Upper lobe of left lung (tissue), 6 donors: ENCODE measurements at places on chromosomes 1 and 21.
A peak's percentile ranks its signal among the peaks of the same experiment; 100 is the strongest.

DNA sequence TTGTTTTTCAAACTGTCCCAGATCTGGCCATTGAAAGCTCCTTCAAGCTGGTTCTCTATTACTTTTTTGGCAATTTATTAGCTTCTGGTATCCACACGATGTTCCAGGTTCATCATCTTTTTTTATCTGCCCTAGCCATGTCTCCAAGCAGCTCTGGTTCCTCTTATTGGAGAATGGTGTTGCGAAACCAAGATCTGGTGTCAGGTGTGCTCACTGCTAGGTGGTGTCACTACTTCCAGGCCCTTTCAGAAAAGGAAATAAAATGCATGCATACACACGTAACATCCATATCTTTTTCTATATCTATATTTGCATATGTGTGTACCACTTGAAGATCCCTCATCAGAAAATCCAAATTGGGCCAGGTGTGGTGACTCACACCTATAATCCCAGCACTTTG, 53.3 kb downstream of the GATAD2B start:
- no peak for DNase-seq

GRCh38 chr1:22756125-22756735, 45.6 kb downstream of the EPHB2 start:
- peak; percentile 68 for DNase-seq

DNA sequence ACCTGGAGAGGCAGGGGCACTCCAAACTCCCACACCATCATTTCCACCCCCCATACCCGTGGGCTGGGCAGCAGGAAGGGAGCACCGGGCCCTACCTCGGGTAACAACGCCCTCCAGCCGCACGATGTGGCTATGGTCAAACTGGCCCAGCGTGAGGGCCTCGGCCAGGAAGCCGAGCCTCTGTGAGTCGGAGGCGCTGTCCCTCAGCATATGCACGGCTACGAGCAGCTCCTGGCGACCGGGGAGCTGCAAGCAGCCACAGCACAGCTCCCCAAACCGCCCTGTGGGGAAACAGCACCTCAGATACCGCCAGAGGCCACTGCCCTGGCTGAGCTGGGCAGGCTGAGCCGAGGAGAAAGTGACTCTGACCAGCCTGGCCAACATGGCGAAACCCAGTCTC, 29.2 kb downstream of the CDCA8 start:
- peak; percentile 55 for DNase-seq

DNA sequence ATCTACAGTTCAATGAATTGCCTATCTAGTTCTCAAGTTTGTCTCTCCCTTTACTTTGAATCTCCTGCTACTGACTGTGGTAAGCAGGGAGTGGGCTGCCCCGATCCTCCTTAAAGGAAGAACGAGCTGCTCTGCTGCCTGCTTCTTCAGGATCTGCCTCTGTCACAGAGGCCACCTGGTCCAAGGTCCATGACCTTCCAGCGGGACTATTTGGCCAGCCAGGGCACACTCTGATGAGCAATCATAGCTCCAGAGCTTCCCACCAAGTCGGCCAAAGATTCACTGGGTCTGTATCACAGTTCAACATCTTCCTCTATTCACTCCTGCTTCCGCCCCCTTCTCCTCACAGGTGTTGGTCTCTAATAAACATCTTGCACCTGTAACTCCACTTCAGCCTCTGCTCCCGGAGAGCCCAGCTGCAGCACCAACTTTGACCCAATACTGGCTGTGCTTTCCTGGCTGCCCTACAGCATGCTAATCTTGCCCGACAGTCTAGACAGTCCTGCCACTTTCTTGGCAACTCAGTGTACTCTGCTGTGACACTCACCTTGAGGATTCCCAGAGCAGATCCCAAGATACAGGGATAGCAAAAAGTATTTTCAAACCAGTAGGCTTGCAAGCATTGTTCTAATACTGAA, 16.9 kb upstream of the MAP10 start:
- DNase-seq = no peak

GRCh38 chr1:46488343-46489168, 1.1 kb upstream of the DMBX1 start:
- no peak for DNase-seq

DNA sequence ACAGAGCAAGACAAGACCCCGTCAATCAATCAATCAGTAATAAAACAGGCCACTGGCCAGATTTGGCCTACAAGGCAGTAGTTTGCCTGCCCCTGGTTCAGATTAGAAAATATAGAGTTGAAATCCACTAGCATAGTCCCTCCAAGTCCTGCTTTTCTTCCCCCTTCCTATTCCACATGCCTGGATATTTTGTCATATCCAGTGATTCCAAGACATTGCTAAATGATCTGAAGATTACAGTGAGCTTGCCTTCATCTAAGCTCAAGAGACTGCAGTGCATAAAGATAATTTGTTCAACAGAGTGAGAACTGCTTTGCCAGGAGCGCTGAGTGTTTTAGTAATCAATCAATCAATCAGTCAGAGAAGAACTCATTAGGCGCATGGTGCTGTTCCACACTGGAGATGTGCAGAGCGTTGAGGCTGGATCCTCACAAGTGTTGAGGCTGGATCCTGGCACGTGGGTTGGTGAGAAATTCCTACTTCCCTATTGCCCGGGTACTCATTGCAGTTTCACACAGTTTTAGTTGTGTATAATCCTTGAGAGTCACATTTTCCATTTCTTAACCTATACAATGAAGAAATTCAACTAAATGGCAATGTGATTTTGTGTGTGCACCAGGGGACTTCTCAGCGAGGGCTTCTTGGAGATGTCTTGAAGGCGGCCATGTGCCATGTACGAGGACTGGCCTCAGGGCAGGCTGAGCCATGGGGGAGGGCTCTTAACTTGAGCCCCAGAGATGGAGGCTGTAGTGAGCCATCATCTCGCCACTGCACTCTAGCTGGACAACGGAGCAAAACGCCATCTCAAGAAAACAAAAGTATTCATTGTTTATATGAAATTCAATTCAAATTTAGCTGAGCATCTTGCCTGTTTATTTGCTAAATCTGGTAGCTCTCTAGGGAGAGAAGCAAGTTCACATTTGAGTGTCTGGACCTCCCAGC, 76.3 kb downstream of the TOMM20 start:
- DNase-seq = no peak

GRCh38 chr1:119506941-119507340, at the start of gene HSD3B1:
TSS of gene HSD3B1 (plus strand) at chr1:119507210. CDS start at chr1:119507477, 267 bp downstream.
- DNase-seq = no peak

DNA sequence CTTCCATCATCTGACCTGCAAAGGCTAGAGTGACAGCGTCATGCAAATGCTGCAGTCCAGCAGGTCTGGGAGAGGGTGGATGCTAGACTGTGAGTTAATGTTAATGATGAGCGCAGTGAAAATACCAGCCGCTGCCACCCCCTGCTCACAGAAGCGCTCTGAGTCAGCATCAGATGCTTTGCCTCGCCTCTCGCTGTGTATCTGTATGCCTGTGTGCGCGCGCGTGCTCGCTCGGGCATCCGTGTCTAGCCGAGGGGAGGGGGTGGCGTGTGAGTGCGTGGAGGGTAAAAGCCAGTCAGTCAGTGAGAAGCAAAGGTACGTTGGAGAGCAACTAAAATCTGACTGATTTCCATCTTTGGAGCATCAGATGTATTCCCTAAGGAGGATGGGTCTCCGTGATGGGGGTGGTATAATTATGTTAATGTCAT, 858.7 kb downstream of the USP25 start:
- DNase-seq = peak; percentile 55

GRCh38 chr21:45990741-45991605, 9.4 kb downstream of the COL6A1 start:
- peak; percentile 77 for DNase-seq

- no peak for DNase-seq
These were observed 14.2 kb downstream of the CAPN2 start for GRCh38 chr1:223726380-223727001.

GRCh38 chr1:3420218-3420951, 34.1 kb upstream of the ARHGEF16 start:
- peak; percentile 66 for DNase-seq

DNA sequence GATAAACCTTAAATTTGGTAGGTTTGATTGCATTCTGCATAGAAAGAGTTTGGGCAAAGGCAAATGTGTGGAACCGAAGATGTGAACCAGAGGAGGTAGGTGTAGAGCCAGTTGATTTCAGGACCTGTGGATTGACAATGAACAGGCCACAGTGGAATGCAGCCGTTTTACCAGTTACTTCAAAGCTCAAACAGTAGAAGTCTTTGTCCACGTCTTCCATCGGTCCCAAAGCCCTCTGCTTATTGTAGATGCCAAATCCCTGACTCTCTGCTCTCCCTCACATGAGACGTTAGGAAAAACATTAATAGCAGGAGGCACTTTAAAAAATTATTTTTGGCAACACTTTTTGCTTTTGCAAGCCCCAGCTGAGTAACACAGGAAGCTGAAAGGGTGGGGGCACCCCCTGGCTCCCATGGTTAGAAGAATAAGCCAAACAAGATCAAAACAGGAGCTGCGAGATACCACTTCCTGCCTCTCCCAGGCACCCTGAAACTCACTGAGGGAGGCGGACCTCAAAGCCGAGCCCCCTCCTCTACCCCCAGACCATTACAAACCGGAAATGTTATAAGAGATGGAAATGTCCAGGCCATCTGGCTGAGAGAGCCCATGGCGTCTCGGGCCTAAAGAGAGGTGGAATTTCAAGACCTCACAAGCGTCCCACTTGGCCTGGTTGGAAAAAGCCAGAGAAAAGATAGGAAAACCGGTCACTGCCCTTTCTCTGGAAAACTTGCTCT, 13.5 kb downstream of the TRAF3IP3 start:
- peak; percentile 77 for DNase-seq

- peak; percentile 35 for DNase-seq
These were observed 150.1 kb downstream of the CDC7 start for GRCh38 chr1:91650764-91651163.

DNA sequence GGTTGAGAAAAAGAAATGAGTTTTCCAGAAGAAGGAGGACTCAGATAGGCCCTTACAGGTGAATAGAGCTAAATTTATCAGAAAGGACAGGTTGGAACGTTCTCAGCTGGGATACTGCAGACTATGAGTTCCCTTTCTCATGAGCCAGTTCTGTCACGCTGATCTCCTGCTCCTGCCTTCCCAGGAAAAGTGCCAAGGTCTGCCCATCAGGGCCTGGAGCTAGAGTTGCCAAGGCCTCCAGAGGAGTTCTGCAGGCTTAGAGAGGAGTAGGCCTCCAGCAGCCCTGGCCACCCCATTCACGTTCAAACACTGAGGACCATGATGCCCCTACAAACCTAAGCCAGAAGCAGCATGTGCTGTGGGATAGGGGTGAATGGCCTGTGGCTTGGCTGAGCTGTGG, 126.8 kb upstream of the TNR start:
- no peak for DNase-seq

- DNase-seq = no peak
These were observed 47.4 kb downstream of the PTPRC start for GRCh38 chr1:198686069-198686728.

DNA sequence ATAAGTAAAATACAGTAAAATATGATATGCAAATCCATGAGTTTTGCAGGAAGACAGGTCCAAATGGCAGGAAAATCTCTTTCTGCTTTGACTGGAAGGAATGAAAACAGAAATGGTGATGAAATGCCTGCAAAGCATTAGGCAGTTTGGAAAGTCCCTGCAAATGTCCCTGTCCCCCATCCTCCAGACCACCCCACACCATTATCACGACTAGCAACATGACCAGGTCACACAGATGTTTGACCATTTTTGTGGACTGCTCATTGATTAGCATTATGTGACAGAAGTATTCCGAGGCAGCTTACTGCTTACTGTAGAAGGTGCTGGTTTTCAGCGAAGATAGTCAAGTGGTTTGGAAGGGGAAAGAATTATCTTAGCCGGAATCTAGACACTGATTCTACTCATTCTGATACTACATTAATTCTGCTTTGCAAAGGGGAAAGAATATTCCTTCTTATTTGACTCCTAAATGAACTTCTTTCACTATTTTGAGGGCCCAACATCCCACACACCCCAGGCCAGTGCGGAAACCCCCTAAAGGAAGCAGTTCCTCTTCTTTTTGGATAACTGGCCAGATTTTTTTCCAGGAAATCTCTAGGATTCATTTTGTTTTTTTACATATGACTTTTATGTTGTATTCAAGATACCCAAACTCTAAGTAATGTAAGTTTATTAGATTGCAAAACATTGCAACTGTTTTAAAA, 9.5 kb upstream of the CR2 start:
- DNase-seq = no peak

DNA sequence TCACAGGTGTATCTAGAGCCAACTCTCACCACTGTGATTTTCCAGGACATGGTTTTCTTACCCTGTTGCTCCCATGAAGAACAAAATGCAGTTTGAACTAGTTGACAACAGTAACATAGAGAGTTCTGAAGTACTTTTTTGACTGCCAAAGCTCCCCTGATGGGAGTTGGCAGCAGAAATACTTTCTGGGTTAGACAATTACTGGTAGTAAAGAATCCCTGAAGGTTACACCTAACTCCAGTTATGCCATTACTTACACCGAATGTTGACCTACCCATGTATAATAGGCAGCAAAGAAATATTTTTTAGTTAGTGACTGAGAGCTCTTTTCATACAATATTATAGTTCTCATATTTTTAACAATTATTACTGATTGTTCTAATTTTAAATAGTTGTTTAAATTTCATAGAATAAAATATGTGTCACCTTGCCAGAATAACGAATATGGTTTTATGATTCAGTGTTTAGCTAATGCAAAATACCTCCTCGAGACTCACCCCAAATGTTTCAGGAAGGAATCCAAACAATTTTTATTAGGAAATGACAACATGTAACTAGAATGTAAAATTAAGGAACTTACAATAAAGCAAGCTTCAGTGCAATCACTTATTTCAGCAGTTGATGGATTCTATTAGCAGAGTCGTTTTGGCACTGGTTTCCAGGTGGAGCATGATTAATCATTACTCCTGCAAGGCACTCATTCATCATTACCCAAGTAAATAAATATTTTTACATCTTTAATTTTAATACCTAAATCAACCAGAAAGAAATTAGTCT, 237.6 kb downstream of the MRPL39 start:
- no peak for DNase-seq

- no peak for DNase-seq
These were observed 43.1 kb downstream of the RASSF5 start for GRCh38 chr1:206550446-206550845.

DNA sequence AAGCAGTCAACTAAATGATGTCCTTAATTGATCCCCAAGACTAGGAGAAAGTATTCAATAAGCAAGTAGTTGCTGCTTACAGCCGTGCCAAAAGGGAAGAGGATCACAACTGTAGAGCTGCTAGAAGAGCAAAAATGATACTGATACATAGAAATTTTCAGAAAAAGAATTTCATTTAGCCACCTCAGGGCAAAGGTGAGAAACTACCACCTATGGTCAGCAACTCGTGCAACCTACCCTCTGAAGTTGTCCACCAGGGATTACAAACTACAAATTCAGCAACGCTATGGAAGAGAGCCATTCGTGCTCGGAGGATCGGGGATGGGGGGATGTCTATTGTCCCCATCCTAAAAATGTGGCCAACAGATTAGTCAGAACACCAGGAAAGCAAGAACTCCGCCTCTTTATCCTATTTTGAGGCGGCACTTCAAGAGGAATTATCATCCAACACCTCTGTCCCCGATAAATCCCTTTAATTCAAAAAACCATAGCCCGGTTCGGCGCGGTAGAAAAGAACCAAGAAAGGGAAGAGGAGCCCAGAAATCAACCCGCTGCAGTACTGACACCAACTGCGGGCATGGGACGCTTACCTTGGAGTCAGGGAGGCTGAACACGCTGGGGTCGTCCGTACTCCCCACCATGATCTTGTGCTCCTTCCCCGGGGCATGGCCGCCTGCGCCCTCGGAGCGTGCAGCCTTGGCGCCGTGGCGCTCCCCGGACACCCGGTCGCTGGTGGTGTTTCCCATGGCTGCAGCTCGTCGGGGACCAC, 687 bp downstream of the PRKAB2 start:
- DNase-seq = no peak
